ENCODE measurements at places on chromosomes 7 and 10.

DNA sequence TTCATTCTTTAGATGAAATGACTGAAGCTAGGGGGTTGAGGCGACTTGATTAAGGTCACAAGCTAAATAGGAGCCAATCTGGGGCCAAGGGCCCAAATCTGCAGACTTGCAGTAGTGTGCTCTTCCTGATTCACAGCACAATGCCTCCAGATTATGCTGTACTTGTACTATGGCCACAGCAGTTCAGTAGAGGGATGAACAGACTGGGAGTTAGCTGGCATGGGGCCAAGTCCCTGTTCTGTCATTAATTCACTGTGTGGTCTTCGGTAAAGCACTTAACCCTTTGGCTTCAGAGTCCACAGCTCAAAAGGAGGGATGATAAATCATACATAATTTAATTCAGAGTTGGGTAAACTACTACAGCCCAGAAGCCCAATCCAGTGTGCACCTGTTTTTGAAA, 196.8 kb downstream of the XPNPEP1 start:
- DNase-seq: no peak

DNA sequence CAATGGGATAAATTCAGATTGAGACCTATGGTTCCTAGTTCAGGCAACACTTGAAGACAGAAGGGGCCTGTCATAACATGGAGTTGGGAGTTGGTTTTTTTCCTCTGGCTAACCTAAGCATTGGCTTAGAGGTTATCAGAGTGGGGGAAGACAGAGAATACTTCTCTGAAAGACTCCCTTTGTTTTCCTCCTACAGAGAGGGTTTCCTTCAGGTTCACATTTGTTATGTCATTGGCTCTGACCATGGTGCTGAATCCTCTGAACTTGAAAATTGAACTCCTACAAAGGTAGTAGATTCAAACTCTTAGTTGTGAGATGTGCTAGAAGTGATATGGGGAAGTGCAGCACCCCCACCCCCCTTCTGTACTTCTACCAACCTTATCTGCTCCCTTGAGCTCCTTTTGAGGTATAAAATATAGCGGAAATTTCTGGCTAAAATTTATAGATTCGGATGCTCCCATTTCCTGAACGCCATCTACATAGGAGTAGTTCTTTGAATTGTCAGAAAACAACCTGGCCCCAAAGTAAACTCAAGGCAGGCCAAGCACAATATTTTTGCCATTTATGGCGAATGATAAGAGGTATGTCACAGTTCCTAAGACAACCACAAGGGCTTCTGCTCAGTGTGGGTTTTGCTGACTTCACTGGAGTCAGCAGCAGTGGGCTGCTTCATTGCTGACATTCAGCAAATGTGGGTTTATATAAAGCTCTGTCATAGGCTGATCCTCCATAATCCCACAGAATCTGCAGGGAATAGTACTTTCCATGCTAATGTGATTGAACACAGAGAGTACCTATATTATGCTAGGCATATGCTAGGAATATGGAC, 131.6 kb upstream of the KLF14 start:
- no peak for DNase-seq

- DNase-seq: no peak
These were observed 51.1 kb downstream of the SVIL start for GRCh38 chr10:29583674-29584073.

DNA sequence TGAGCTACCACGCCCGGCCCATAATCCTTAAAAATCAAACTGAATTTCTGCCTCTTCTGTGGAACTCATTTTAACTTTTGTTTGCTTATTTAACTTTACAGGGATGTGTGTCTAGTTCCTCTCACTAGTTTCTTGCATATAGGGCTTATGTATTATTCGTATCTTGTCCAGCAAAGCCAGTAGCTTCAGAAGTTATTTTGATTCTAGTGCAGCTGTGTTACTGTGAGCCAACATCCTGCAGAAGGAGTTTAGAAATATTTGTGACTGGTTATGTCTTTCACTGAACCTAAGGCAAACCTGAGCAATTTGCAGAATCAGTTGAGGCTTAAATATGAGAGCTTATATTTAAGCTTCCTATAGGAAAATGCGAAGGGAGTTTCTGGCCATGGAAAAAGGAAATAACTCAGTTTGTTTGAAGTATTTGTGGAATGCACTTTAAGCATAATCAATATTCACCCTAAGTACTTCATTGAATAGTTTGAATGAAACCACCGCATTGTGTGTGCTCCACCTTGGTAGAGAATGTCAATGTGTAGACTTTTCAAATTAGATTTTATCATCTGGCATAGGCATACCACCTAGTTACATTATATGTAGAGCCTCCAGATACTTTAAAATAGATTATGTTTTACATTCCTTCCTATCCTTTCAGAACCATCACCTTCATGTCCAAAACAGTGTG, 90.8 kb downstream of the MCU start:
- no peak for DNase-seq

DNA sequence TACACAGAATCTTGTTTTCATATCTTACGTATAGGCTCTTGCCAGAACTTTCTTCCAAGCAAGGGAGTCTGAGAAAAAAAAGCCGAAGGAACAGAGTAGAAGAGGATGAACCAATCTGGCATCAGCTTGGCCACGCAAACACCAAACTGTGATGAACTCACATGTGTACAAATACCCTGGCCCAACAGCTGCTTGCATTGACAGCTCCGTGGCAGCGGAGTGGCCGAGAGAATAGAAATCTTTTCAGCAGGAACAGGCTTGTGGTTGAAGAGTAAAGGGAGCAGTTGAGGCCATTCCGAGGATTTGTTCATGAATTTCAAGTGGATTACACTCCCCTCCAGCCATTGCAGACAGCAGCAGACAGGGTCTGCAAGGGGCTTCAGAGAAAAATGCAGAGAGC, 173.8 kb upstream of the PLXNA4 start:
- no peak for DNase-seq

- DNase-seq: peak; percentile 14
These were observed 871 bp upstream of the GTF2IRD1 start for GRCh38 chr7:74452748-74453321.

- DNase-seq: no peak
These were observed 7.9 kb downstream of the RET start for GRCh38 chr10:43084812-43085211.

DNA sequence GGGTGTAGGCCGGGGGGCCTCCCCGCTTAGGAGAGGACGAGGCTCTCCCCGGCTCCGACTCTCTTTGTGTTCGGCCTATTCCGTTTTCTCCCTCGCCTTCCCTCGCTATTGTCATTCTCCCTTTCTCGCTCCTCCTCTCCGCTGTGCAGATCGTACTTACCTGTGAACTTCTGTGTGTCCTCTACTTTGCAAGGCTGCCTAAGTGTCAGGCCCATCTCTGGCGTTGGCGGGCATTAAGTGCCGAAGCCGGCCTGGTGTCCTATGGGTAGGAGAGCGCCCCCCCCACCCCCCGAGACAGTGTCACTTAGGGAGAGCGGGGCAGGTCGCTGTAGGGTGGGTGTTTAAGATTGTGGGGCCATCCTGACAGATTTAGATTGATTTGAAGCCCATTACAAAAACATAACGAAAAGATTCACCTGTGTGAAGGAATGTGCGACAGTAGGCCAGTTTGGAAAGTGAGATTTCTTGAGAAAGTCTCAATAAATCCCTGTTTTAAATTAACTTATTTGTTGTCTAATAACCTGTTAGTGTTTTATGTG, 579 bp downstream of the RBM33 start:
- DNase-seq: peak; percentile 28

DNA sequence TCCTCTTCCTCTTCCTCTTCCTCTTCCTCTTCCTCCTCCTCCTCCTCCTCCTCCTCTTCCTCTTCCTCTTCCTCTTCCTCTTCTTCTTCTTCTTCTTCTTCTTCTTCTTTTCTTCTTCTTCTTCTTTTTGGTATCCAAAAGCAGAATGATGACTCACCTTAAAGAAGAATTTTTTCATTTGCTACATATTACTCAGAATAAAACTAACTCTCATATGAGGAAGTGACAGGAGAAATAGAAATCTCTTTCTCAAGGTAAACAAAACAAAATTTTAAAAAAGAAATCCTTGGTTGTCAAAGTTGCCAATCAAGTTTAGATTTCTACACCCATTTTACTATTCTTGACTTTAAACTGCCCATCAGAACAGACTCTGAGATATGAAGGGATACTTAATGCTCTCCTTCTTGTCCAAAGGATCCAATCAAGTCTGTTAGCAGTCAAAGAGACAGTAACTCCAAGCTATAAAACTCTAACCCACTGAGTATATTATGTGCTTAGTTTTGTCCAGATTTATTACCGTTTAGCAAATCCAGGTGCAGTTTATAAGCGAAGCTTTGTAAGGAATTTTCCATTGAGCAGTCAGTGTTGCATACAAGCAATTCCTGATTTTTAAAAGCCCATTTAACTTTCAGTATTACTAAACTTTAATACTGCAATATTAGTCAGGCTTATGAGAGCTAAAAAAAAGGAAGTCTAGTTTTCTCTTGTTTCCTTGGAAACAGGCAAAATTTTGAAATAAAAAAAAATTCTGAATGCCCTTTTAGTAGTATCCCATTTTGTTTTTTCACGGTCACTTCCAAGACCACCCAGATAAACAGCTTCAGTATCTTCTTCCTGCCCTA, 43.1 kb upstream of the SNX13 start:
- no peak for DNase-seq

DNA sequence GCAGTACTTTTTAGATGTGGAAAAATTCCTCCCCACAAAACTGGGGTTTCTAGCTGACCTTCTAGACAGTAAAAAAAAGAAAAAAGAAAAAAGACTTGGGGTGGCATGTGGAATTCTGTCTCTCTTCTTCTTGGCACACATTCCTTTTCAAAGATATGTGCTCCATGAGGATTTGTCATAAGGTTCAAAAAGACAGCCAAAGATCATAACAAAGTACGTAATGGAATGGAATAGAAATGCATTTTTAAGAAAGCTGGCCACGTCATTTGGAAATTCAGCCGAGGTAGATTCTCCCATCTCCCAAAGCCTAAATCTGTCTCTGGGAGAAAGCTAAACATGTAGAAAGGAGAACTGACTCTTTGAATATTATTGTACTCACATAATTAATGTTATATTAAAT, 381.3 kb upstream of the NFE2L3 start:
- DNase-seq: no peak

- DNase-seq: no peak
These were observed 1.1 kb upstream of the SLC25A13 start for GRCh38 chr7:96322847-96323461.

- DNase-seq: no peak
These were observed 153.7 kb downstream of the DNAJB9 start for GRCh38 chr7:108723381-108723814.

DNA sequence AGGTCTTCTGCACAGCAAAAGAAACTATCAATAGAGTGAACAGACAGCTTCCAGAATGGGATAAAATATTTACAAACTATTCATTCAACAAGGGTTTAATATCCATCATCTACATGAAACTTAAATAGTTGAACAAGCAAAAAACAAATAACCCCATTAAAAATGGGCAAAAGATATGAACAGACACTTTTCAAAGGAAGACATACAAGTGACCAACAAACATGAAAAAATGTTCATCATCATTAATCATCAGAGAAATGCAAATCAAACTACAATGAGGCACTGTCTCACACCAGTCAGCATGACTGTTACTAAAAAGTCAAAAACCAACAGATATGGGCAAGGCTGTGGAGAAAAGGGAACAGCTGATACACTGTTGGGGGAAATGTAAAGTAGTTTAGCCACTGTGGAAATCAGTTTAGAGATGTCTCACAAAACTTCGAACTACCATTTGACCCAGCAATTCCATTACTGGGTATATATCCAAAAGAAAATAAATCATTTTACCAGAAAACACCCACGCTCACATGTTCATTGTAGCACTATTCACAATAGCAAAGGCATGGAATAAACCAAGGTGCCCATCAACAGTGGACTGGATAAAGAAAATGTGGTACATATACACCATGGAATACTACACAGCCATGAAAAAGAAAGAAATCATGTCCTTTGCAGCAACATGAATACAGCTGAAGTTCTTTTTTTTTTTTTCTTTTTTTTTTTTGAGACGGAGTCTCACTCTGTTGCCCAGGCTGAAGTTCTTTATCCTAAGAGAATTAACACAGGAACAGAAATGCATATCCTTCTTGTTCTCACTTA, 172.6 kb downstream of the KLF6 start:
- DNase-seq: no peak

DNA sequence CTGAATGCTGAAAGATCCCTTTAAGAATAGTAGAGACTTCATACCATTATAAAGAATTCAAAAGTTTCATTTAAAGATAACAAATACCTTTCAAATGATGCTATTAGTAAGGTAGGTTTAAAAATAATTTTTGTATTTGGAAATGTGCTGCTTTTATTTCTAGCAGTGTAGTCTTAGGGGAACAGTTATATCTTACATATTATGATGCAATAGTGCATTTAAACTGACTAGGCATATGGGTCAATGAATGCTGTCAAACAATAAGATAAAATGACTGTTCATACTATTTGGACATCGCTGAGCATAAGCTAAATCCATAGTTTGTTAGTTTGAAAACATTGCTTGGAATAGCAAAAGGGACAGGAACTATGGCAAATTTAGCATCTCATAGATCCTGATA, 354.8 kb upstream of the SEMA3A start:
- DNase-seq: no peak

Measured in stimulated activated CD4-positive, alpha-beta T cell treated with anti-CD3 and anti-CD28 coated beads, Interleukin-12 subunit alpha, Interleukin-12 subunit beta, amount 100 ng/mL, for 4 hours (primary cell).